ENCODE measurements at places on chromosomes 4 and X.
A peak's percentile ranks its signal among the peaks of the same experiment; 100 is the strongest.

GRCh38 chr4:109547394-109547793 lies 12.7 kb upstream of the MCUB start:
- no peak for DNase-seq

GRCh38 chr4:176769514-176769913 lies 23.2 kb downstream of the VEGFC start:
- DNase-seq = peak; percentile 70

- no peak for DNase-seq
These were observed 64.1 kb downstream of the ALPK1 start for GRCh38 chr4:112361181-112361791.

GRCh38 chrX:152136312-152136711 lies 2.1 kb downstream of the MAGEA10 start:
- no peak for DNase-seq

- DNase-seq = peak; percentile 66
These were observed 5.4 kb upstream of the PDLIM5 start for GRCh38 chr4:94446386-94446785.

- DNase-seq = no peak
These were observed at the start of gene SEPTIN11 for GRCh38 chr4:76949276-76950051. SEPTIN11 (plus strand) TSS chr4:76949752; CDS start chr4:76949904, 152 bp downstream.

- DNase-seq = no peak
These were observed 360.0 kb upstream of the CXorf51A start for GRCh38 chrX:147174591-147174990.

DNA sequence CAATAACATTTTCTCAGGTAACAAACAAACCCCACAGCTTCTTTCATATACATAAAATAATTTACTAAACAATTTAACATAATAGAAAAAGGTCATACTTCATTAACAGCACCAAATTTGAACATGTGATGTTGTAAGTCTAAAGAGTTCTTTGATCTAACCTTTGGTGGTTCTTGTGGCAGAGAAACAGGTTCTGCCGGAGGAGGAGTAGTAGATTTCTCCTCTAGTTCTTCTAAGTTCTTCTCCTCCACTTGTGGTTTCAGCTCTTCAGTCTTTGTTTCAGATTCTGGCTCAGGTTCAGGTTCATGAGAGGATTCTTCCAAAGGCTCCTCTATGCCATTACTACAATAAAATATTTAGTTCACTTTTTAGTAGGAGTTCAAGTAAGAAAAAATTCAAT lies 18.3 kb downstream of the G3BP2 start:
- no peak for DNase-seq

DNA sequence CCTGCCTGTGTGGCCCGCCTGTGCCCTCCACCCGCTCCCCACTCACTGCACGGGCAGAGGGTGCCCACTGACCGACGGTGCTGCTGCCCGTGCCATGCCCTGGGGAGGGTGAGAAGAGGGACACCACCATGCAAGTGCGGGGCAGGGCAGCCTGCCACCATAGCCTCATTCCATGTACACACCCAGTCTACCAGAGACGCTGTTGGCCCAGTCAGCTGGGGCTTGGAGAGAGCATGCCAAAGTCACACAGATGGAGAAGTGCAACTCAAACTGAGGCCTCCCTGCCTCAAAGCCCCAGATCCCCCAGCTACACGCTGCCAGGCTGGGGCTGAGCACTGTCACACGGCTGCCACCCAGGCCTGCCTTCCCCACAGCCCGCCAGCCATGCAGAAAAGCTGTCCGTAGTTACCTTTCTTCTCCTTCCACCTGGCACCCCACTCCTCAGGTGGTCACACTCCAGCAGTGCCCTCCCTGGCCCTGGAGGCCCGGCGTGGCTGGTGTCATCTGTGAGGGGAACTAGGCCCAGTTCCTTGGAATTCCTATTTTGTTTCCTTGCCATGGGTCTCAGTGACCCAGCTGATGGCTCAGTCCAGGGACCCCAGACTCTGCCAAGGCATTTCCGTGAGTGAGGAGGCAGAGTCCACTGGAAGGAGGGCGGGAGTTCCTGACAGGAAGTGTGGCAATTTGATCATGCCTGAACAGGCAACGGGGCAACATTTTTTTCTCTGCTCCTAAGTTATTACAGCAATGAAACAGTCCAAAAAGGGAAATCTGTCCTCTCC lies at the start of gene SLC2A9:
TSS of gene SLC2A9 (minus strand) at position 627 of the 782 bp plus-strand sequence. CDS start at position 559, 68 bp downstream.
- no peak for DNase-seq

DNA sequence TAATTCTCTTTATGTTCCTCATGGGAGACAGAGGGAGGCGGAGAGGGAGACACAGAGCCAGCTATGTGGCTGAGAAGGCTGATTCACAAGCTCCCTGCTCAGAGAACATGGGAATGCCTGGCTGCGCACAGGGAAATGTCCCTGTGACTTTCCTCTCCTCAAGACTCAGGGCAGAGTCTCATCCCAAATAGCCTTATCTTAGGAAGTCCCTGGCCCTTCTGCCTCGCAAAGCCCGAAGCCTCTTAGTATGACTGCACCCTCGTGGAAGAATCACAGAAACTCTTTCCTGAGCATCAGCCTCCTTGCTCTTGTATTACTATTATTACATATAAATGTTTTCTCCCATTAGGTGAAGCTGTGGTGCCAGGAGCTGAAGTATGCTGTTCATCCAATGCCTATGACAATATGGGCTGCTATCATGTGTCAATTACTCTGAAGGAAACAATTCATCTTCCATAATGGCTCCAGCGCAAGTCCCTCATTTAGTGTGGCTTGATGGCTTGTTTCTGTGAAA lies 230.5 kb downstream of the MGST2 start:
- DNase-seq = no peak

- DNase-seq = no peak
These were observed 111.2 kb upstream of the GRXCR1 start for GRCh38 chr4:42781315-42781714.

- no peak for DNase-seq
These were observed 9.2 kb downstream of the CMC4 start for GRCh38 chrX:155061760-155062159.

GRCh38 chr4:2366252-2367192 lies 51.9 kb downstream of the ZFYVE28 start:
- DNase-seq = no peak

- no peak for DNase-seq
These were observed 14.8 kb upstream of the PAQR3 start for GRCh38 chr4:78953769-78954666.

- DNase-seq = no peak
These were observed 540.9 kb downstream of the PPP4R3C start for GRCh38 chrX:26922278-26922677.

DNA sequence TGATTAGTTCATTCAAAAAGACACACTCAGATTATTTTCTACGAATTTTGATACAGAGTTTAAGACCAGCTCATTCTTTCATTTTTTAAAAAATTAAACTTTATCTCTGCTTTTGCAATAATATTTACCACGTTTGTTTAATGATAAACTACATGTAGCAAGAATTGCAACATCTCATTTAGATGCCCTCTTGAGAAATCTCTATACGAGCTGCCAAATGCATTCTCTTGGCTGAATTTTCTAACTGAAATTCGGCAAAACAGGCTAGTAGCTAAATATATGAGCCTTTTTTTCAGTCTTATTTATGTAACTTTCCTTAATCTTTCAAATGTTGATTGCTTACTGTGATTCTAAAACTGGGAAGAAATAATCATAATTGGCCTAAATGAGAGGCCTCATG lies 2.1 kb upstream of the GC start:
- no peak for DNase-seq

DNA sequence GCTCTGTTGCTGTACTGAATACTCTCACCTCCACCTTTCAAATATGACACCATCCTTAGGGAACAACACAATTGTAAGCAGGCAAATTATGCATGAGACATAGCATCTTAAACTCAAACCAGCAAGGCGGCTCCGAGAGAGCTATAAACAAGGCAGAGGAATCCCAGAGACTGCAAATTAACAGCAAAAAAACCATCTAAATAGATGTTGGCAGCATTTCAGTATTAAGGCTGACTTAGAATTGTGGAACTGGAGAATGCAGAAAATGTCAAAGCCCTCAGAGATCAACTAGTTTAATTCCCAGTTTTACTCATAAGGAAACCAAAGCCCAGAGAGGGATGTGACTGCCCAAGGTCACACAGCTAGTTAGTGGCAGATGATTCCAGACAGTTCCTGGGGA lies 37.2 kb upstream of the SPANXC start:
- no peak for DNase-seq

GRCh38 chrX:41178201-41178600 lies 93.0 kb downstream of the USP9X start:
- DNase-seq = no peak

- DNase-seq = no peak
These were observed 9.3 kb upstream of the GPRIN3 start for GRCh38 chr4:89316931-89317366.

DNA sequence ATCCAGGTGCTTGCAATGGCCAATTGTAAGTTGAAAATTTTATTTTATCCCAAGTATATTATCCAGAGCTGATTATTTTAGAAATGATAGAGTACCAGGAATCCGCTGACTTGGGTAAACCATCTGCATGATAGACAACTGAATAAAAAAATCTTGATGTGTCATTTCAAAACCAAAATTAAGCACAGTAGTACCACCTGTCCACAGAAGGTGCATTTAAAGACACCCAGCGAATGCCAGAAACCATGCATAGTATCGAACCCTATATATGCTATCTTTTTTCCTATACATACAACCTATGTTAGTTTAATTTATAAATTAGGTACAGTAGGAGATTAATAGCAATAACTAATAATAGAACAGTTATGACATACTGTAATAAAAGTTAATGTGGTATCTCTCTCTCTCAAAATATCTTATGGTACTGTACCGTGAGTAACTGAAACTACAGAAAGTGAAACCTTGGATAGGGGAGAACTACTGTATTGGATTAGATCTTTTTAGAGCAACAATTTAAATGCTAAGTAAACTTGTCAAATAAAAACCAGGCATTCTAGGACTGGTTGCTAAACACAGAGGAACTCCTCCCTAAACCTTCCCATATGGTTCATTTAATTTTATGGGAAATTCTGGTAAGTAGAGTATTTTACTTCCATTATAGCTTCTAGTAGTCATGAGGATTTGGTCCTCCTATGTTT lies 6.2 kb downstream of the NEIL3 start:
- no peak for DNase-seq

DNA sequence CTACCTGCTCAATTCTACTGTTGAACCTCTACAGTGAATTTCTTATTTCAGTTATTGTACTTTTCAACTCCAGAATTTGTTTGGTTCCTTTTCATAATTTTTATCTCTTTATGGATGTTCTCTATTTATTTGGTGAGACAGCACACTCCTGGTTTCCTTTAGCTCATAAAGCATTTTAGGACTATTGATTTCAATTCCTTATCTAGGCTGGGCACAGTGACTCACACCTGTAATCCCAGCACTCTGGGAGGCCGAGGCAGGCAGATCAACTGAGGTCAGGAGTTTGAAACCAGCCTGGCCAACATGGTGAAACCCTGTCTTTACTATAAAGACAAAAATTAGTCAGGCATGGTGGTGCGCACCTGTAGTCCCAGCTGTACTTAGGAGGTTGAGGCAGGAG lies 57.7 kb downstream of the THOC2 start:
- no peak for DNase-seq

DNA sequence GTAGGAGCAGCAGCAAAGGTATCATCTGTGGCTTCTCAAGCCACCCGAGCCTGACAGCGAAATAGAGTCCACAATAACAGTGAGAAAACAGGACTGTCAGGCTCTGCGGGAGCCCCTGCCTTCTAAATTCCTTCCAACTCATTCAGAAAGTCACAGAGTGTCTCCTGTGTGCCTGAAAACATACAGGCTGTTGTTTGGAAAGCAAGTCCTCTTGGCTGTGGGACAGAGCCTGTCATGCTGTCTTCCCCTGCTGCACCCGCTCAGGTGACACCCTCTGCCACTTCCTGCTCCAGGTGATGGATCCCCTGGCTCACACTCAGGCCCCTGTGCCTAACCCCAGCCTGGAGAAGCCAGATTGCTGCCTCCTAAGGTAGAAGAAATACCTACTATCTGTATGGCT lies 152.3 kb downstream of the RAB28 start:
- DNase-seq = no peak

- no peak for DNase-seq
These were observed 28.4 kb upstream of the SLITRK4 start for GRCh38 chrX:143664302-143664701.

DNA sequence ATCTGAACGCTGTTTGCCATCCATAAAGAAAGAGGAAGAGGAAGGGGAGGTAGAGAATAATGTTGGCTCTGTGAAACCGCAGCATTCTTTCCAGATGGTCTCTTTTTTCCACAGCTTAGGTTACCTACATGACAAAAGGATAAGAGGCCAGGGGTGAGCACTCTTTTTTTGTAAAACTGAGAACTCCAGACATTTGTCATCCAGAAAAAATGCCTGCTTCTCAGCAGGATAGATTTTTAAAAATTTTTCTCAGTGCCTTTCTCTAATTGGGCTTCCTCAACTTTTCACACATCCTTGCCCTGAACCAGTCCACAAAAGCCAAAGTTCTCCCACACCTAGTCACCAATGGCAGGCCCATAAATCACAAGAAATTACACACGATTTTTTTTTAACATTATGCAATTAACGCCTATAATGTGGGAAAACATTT lies 158.1 kb upstream of the TENM3 start:
- DNase-seq = no peak

DNA sequence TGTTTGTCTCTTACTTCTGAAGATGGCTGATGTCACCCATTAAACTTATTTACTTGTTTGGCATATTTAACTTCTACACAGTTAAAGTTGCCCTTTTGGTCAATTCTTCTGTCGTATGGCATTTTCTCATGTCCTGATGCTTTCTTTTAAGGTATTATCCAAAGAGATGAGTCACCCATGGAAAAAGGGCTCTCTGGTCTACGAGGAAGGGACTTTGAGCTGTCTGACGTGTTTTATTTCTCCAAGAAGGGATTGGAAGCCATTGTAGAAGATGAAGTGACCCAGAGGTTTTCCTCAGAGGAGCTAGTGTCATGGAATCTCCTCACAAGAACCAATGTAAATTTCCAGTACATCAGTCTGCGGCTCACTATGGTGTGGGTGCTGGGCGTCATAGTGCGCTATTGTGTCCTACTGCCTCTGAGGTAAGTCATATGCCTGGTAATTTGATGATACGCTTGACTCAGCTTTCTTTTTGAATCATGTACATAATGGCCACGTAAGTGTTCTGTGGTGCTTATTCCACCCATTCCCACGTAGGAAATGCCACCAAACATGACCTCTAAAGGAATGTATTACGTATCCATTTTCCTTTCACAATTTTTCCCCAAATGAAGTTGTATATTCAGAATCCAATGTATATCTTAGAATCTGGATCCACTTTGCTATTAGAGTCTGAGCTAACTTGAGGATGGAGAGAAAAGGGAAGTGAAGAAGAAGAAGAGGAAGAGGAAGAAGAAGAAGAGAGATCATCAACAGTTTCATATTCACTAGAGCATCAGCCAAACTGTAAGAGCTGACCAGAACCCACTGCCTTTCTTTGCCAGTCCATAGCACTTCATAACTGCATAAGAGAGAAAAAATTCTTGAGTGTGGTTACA lies 45.7 kb downstream of the GPAT3 start:
- no peak for DNase-seq

- no peak for DNase-seq
These were observed 13.7 kb downstream of the WDFY3 start for GRCh38 chr4:84952776-84953175.

DNA sequence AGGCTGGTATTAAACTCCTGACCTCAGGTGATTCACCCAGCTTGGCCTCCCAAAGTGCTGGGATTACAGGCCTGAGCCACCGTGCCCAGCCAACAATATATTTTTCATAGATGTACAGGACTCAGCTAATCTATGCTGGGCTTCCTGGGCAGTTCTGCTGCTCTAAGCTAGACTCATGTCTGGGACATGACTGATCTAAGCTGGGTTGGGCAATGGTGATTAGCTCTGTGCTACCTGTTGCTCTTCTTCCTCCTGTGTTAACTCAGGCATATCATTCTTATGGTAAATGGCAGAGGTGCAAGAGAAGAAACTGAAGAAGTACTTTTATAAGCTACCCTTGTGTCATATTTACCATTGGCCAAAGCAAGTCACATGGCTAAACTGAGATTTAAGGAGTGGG lies 11.4 kb upstream of the SUPT20HL2 start:
- DNase-seq = no peak

Data from epithelial cell of prostate (primary cell).